ENCODE measurements at places on chromosomes 2 and 18.
A peak's percentile ranks its signal among the peaks of the same experiment; 100 is the strongest.

- DNase-seq = no peak
Observed at GRCh38 chr2:191999101-191999841, 152.4 kb upstream of the CAVIN2 start.

DNA sequence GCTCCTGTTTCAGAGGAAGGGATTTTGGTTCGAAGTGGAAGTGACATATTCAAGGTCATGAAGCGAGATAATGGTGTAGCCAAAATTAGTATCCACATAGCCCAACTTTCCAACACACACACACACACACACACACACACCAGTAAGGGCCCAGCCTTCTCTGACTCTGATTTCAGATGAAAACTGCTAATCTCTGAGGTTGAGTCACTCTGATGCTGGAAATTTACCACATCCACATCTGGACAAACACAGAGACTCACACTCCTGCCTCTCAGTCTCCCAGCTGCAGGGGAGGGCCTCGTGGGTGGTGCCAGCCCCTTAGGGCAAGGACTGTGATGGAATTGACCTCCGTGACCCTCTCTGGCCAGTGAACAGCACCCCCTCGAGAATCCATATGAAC, 29.0 kb upstream of the SLC35F6 start:
- DNase-seq = no peak

DNA sequence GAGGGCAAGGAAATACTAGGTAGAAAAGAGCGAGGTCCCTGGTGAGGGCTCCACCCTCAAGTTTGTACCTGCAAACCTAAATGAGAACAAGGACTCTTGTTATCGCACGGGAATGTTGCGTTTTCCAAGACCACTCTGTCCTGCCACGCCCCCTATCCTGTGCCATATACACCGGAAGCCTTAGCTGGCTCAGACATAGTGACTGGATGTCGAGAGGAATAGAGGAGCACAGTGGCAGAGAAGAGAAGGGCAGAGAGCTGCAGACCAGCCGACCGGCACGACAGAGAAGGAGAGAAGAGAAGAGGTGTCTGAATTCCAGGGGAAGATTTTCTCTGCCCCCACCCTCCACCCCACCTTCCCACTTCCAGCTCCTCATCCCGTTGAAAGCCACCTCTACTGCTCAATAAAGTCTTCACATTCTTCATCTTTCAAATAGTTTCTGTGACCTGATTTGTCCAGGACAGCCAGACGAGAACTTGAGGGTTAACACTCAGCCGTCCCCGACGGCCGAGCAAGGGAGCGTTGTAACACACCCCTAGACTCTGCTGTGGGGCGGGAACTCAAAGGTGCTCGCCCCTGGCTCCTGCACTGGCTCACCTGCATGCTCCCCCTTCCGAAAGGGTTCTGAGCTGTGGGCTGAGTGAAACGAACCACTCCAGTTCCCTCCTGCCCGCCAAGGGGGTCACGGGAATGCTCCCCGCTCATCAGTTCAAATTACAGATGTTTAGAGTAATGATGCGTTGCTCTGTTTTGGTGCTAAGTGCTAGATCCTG, 24.9 kb upstream of the COL3A1 start:
- no peak for DNase-seq

DNA sequence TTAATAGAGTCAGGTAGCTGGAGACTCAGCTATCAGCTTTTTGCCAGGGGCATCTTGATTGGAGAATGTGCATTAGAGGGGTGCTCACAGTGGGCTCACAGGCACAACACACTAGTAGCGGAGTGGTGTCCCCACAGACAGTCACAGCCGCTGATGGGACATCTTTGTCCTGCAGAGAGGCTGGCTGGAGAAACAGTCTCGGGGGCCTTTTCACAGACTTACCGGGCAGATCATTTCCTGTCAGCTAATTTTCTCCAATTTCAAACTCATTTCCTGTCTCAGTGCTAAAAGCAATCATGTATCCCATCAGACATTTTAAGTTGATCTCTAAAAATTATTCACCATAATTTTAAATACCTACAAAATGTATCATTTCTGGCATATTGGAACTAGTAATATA, 562.6 kb downstream of the DCDC2C start:
- no peak for DNase-seq

GRCh38 chr2:67565761-67566160, 168.6 kb downstream of the ETAA1 start:
- no peak for DNase-seq

GRCh38 chr2:26568076-26568890, 72.9 kb downstream of the CIB4 start:
- DNase-seq = no peak

GRCh38 chr2:183759033-183759432, 634.8 kb downstream of the NUP35 start:
- no peak for DNase-seq

DNA sequence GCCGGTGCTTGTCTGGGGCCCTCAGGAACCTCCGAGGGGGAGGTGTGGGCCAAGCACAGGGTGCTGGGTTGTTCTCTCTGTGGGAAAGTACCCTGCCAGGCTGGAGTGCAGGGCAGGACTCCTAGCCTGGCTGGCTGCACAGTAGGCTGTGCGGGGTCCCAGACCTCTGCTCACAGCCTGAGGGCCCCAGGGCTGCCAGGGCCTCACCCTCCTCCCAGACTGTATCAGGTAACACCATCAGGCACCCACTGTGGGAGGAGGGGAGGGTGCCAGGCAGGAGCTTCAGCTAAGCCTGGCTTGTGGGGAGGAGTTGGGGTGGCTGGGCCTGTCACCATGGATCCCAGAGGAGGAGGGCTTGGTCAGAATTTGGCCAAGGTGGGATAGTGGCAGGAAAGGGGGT, 211.9 kb upstream of the SMAD2 start:
- no peak for DNase-seq

DNA sequence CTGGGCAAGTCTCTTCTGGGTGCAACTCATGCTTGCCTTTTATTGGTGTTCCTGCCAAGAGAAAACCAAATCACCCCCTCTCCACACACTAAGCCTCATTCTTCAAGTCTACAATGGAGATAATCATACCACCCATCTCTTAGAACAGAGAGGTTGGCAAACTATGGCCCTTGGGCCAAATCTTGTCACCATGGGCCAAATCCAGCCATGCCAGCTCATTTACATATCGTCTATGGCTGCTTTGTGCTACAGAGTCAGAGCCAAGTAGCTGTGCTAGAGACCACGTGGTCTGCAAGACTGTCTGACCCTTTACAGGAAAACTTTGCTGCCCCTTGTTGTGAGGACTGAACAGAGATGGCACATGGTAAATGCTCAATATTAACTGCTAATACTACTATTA, 270.3 kb upstream of the PARD3B start:
- no peak for DNase-seq

DNA sequence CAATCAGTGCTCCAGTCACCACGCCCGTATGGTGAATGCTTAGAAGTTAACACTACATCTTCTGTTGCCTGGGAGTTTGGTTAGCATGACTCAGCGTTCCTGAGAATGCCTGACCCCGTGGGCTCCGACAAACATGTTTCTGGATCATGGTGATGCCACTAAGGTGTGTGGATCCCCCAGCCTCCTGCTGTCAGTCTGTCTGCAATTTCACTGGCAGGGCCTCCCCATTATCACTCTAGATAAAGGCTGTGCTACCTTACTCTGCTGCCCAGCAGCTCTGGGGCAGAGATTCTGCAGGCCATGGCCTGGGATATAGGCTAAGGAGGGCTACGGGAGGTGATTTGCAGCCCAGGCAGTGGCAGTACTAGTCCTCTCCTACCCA, 66.0 kb downstream of the STPG4 start:
- DNase-seq = no peak

GRCh38 chr2:240211598-240212424, 71.4 kb upstream of the OTOS start:
- no peak for DNase-seq

GRCh38 chr2:2569306-2569705, 238.2 kb upstream of the MYT1L start:
- DNase-seq = no peak

- no peak for DNase-seq
Observed at GRCh38 chr2:126761981-126762878, 106.3 kb downstream of the GYPC start.

- DNase-seq = no peak
Observed at GRCh38 chr2:71793926-71794325, 340.6 kb downstream of the DYSF start.

GRCh38 chr2:190574169-190574568, 39.6 kb upstream of the NEMP2 start:
- DNase-seq = no peak

GRCh38 chr2:71789556-71790204, 336.3 kb downstream of the DYSF start:
- DNase-seq = no peak

GRCh38 chr2:110904779-110905148, 172.4 kb downstream of the ACOXL start:
- DNase-seq = no peak

DNA sequence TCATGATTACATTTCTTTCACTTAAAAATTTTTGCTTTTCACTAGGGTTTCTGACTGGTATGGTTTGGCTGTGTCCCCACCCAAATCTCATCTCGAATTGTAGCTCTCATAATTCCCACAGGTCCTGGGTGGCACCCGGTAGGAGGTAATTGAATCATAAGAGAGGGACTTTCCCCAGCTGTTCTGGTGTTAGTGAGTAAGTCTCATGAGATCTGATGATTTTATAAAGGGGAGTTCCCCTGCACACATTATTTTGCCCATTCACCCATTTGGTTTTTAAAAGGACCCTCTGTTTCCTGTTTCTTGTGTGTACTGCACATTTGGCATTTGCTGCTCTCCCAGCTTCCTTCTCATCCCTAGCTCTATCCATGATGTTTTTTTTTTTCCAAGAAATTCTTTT, 27.8 kb upstream of the NETO1 start:
- no peak for DNase-seq

DNA sequence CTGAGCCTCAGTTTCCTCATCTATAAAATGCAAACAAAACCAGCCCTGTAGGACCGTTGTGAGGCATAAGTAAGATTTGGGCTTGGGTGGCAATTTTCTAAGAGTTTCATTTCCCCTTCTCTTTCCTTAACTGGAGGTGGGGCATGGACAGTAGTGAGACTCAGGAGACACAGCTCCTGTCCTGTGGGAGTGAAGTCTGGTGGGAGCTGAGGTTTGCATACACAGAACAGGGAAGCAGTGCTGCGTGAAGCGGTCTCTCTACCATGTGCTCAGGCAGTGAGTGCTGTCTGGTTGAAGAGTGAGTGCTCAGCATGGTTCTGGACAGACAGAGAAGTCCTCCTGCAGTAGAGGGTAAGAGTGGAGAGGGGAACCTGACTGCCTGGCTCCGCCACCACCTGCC, 62.3 kb upstream of the MCFD2 start:
- no peak for DNase-seq

- DNase-seq = no peak
Observed at GRCh38 chr18:67183398-67183797, 333.1 kb downstream of the DSEL start.

DNA sequence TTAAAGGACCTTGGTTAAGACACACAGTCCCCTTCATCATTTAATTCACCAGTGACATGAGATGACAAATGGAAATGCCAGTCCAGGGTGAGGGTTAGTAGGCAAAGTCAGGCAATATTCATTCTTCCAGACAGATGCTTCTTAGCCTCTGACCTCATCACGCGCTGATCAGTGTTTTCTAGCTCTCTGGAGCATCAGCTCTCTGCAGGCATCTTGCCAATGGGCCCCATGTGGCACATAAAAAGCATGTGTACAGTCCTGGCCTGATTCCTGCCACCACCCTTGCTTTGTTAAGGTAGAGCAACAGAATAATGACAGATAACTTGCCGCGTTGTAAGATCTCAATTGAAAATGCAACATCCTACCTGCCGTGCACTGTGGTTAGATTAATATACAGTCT, 20.3 kb upstream of the NPAS2 start:
- no peak for DNase-seq

DNA sequence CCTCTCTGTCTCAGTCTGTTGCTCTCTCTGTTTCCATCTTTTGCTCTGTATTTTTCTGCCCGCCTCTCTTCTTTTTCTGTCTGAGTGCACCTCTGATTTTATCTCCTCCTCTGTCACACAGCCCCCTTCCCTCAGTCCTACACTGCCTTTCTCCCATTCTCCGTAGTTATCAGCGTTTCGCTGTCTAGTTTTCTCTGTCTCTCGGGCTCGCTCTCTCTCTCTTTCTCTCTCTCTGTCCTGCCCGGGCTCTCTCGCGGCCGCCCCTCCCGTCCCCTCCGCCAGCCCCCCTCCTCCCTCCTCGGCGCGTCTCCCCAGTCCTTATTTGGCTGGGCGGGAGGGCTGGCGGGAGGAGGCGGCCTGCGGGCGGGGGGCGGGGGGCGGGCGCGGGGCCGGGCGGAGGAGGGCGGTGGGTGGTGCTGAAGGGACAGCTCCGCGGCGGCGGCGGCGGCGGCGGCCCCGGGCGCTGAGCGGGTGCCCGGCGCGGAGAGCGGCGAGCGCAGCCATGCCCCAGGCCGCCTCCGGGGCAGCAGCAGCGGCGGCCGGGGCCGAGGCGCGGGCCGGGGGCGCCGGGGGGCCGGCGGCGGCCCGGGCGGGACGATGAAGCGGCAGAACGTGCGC, at the start of gene KCNK3:
KCNK3 (plus strand) TSS at position 444 of the 618 bp plus-strand sequence; CDS start at position 598, 154 bp downstream.
- DNase-seq = peak; percentile 2

- DNase-seq = no peak
Observed at GRCh38 chr2:157254041-157254440, 3.5 kb upstream of the GALNT5 start.

DNA sequence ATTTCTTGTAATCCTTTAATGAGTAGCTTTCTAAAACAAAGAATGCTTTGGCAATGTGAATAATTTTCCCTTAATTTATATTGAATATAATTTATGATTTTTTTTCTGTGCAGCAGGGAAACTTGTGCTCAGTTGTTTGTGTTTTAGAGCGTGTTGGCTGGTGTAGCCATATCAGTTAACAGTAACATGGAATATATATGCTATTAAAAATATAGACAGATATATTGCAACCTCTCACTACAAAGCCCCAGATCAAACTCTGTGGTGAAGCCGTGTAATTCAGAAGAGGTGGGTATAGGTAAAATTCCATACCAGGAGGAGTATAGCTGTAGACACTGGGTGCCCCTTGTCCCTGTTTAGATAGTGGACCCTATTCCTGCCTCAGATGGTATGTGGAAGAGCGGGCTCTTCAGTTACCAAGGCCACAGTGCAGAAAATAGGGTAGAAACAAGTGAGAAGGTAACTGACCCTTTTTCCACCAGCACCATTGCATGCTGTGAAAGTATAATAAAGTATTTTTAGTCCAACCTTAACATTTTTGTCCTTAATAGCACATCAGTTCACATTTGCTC, 18.1 kb upstream of the RASGRP3 start:
- DNase-seq = no peak
